A549 treated with AZD2906 at 1 μM for 4 hours (cell line): ENCODE measurements at places on chromosomes 3 and 15. TPM values are rescaled to one million over a fixed set of nuclear protein-coding genes. Genes with fewer than 3 reads are reported as not detected.

Gene SAMD7
- total RNA-seq: not detected in 5 replicates

Gene C3orf20
- 0.02 to 0.07 TPM (median 0.05 TPM) in 3 of 5 replicates, not detected in the others for total RNA-seq

Gene DUOXA2
- total RNA-seq: not detected in 5 replicates

Gene TXNRD3
- total RNA-seq: 6.6 to 7.4 TPM (median 7.0 TPM) in 5 replicates

Gene DPPA2
- total RNA-seq: not detected in 5 replicates

Gene CACNA2D3
- 0.09 to 0.32 TPM (median 0.16 TPM) in 5 replicates for total RNA-seq

Gene NANOGP8
- total RNA-seq: not detected in 5 replicates

Gene RASL12
- 0.08 to 0.18 TPM (median 0.09 TPM) in 5 replicates for total RNA-seq

Gene IVD
- total RNA-seq: 11.1 to 12.9 TPM (median 11.7 TPM) in 5 replicates

Gene CPN2
- not detected in 5 replicates for total RNA-seq

Gene AP3B2
- total RNA-seq: 0.40 to 0.98 TPM (median 0.68 TPM) in 5 replicates

Gene PRR20G
- 1.4 to 2.8 TPM (median 2.6 TPM) in 5 replicates for total RNA-seq

Gene APOD
- 1.3 to 2.1 TPM (median 1.6 TPM) in 5 replicates for total RNA-seq

Gene PGBD4
- total RNA-seq: 1.1 to 1.8 TPM (median 1.5 TPM) in 5 replicates

Gene SLC22A13
- 0.06 to 0.14 TPM (median 0.09 TPM) in 4 of 5 replicates, not detected in the other for total RNA-seq

Gene ASB7
- total RNA-seq: 9.4 to 12.0 TPM (median 11.5 TPM) in 5 replicates

Gene C3orf33
- total RNA-seq: 5.0 to 6.5 TPM (median 6.0 TPM) in 5 replicates

Gene NRROS
- total RNA-seq: 0.05 TPM in 1 of 5 replicates, not detected in the others

Gene LRRN1
- total RNA-seq: 0.02 TPM in 1 of 5 replicates, not detected in the others

Gene FOXL2NB
- total RNA-seq: 0.68 to 1.1 TPM (median 0.95 TPM) in 5 replicates

Gene RASGRF1
- 0.13 to 0.39 TPM (median 0.34 TPM) in 5 replicates for total RNA-seq

Gene CLDN11
- total RNA-seq: 0.07 to 0.15 TPM (median 0.12 TPM) in 5 replicates

Gene PLS1
- 8.4 to 11.1 TPM (median 9.6 TPM) in 5 replicates for total RNA-seq

Gene CLDN18
- total RNA-seq: not detected in 5 replicates

Gene ALDH1A2
- total RNA-seq: 0.11 to 0.18 TPM (median 0.15 TPM) in 3 of 5 replicates, not detected in the others

Gene CYP1A2
- not detected in 5 replicates for total RNA-seq

Gene PCSK6
- total RNA-seq: 12.0 to 14.0 TPM (median 13.7 TPM) in 5 replicates

Gene ACKR2
- 0.09 to 0.13 TPM (median 0.10 TPM) in 3 of 5 replicates, not detected in the others for total RNA-seq

Gene SST
- total RNA-seq: not detected in 5 replicates

Gene C3orf85
- total RNA-seq: not detected in 5 replicates

Gene NMB
- 12.1 to 26.1 TPM (median 22.8 TPM) in 5 replicates for total RNA-seq
